Inflammatory macrophage (primary cell): ENCODE measurements at places on chromosomes 12 and 14.

DNA sequence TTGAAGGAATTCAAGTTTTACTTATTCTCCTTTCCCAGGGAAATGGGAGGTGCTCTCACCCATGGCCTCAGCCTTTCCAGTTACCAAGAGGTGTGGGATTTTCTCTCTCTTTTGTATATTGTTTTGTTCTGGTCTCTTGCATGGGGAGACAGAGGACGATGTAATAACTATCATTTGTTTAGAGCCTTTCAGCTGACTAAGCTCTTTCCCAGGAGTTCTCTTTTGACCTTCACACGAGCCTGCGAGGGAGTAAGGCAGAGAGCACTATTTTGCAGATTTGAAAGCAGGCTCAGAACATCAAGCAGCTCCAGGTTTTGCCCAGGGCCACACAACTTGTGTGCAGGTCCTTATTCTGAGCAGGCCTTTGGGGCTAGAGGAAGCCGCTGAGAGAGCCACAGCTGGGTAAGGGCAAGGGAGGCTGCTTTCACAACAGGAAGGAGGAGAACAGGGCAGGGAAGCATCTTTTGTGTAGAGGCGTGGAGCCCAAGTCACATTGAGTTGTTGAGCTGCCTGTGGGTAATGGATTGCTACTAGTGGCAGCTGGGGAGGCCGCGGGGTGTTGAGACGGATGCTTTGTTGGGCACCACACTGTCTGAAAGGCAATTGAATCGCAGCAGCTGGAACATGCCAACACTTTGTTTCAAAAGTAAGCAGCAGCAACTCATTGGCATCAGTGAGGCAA lies 116.2 kb downstream of the PRMT8 start:
- peak; percentile 23 for DNase-seq

GRCh38 chr12:118150625-118151024 lies 14.7 kb downstream of the PEBP1 start:
- no peak for DNase-seq

DNA sequence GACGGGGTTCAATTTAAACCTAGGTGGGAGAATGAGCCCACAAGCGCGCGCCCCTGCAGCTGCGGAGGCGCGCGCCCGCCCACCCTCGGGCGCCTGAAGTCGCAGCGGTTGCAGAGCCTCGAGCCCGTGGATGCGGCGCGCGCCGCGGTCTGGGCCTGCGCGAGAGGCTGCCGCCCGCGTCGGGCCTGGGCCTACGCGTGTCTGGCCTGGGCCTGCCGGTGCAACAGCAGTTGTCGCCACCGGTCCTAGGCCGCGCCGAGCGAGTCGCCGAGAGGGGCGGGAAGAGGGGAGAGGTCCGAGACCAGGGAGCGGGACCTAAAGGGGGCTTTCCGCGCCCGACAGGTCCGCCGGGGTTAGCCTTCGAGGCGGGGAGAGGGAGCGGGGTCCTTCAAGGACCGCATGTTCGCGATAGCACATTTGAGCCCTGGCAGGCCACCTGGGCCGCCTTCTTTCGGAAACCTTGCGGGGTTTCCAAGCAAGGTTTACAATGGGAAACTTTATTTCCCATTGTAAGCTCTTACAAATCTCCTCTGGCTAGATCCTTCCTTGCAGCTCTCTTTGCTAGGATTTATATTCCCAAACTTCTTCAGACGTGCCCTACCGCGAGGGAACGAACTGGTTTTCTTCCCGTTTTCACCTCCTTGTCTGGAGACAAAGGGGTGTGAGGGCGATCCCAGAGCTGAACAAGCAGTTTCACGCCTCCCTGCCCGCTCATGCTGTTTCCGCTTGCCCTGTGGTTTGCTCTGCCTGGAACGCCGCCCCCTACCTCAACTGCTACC lies 6.8 kb downstream of the SIX6 start:
- no peak for DNase-seq

DNA sequence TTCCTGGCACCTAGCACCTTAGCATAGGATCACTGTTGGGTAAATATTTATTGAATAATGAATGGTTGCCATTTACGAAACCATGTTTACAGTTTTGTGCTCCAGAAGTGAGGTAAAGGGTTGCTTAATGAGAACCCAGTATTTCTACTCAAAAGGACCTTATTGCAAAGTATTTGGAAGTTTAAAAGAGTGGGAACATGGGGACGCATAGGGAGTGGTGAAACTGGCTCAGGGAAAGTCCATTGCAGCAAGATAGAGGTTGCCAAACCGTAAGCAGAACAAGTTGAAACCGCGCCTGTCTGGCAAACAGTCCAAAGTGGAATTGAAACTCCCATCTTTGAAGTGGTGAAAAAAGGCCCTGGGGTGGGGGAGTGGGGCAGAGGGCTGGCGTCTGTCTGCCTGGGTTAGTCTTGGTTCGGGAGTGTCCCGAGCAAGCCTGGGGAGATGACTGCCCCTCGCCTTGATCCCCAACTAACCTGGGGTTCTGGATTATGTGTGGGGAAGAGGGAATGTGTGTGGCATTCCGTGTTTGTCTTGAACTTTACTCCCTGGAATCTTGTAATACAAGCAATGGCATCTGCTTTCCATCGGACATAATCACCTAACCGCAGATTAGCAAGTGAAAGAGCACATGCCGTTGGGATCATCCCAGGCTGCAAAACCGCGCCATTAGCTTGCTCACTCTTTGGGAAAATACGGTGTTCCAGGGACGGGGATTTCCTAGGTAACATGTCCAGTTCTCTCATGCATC lies 7.2 kb downstream of the ALDH2 start:
- peak; percentile 94 for DNase-seq

GRCh38 chr12:91104812-91105466 lies 6.4 kb downstream of the LUM start:
- DNase-seq: no peak

- no peak for DNase-seq
Measured at GRCh38 chr12:67640863-67641262, 7.7 kb upstream of the DYRK2 start.

GRCh38 chr12:47321436-47321835 lies 241.7 kb upstream of the AMIGO2 start:
- peak; percentile 69 for DNase-seq

DNA sequence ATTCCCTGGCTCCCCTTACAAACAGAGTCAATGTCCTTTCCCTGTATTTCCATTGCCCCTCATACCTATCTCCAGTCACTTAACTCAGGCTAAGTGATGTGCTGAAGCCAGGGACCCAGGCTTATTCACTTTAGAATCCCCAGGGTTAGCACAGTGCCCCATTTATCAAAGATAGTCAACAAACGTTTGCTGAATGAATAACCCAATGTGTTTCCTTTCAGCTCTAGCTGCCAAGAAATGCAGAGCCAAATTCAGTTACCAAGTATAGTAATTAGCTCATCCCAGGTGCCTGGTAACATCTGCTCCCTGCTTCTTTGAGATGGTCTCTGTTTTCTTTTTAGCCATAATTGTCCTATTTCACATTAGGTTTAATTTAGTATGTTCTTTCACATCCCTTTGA lies 189.5 kb downstream of the PHLDA1 start:
- DNase-seq: no peak

- DNase-seq: no peak
Measured at GRCh38 chr14:41785696-41786095, 179.0 kb downstream of the LRFN5 start.

- DNase-seq: peak; percentile 51
Measured at GRCh38 chr12:111175396-111176094, 193.3 kb downstream of the PHETA1 start.

DNA sequence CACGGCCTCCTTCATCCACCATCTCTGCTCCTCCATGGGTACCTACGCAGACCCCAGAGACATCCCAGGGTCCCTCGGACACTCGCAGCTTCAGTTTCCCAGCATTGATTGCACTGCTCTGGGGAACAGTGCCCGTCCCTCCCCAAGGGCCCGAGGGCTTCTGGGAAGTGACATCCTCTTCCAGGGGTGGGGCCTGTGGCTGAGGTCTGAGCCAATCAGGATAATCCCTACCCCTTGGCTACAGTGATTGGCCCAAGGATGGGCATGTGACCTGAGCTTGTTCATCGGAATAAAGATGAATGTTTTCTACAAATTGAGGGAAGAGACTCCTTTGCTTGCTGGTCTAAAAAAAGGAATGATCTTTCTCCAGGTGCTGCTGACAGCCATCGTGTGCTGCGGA lies 37.3 kb upstream of the MYL2 start:
- no peak for DNase-seq

DNA sequence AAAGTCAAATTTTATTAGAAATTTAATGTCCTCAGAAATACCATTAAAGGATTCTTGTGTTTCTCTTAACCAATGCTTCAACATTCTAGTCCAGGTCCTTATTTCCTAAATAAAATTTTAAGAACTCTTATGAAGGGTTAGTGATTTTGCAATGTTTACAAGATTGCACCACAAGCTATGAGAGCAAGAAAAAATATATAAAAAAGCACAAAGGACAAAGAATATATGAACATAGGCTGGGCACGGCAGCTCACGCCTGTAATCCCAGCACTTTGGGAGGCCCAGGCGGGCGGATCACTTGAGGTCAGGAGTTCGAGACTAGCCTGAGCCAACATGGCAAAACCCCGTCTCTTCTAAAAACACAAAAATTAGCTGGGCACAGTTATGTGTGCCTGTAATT lies 7.7 kb downstream of the RACGAP1 start:
- DNase-seq: no peak

DNA sequence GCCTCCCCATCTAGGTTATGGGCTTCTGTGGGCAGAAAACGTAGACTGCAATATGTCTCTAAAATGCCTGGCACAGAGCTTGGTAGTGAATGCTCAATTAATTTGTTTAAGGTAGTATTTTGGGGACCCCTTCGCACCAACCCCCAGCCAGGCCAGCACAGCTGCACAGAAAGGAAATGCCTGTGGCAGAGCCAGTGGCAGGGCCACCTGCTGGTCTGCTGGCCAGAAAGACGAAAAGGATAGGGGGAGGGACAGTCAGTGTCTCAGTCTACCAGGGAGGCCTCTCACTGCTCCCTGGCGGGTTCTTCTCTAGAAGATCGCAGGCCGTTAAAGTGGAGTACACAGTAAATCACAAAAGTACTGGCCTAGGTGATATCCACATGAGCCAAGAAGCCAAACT lies 3.5 kb downstream of the RAB15 start:
- no peak for DNase-seq
